ENCODE measurements at places on chromosomes 7 and 10.
A peak's percentile ranks its signal among the peaks of the same experiment; 100 is the strongest.

DNA sequence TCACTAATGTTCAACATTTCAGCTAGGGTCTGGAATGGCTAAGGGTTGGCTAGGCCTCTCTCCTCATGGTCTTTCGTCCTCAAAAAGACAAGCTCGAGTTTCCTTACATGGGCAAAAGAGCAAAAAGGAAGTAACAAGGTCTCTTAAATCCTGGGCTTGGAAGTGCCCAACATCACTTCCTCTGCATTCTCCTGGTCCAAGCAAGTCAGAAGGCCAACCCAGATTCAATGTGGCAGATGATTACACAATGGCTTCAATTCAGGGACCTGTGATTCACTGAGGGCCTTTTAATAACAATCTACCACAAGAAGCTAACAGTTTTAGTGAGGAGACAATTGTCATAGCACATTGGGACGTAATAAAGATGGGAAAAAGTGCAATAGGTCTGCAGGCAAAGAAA lies 4.4 kb upstream of the NUP205 start:
- DNase-seq = no peak

GRCh38 chr7:41624818-41625217 lies 78.1 kb downstream of the INHBA start:
- DNase-seq = peak; percentile 45

- DNase-seq = peak; percentile 50
Measured at GRCh38 chr7:143375298-143376034, 5.7 kb upstream of the ZYX start.

DNA sequence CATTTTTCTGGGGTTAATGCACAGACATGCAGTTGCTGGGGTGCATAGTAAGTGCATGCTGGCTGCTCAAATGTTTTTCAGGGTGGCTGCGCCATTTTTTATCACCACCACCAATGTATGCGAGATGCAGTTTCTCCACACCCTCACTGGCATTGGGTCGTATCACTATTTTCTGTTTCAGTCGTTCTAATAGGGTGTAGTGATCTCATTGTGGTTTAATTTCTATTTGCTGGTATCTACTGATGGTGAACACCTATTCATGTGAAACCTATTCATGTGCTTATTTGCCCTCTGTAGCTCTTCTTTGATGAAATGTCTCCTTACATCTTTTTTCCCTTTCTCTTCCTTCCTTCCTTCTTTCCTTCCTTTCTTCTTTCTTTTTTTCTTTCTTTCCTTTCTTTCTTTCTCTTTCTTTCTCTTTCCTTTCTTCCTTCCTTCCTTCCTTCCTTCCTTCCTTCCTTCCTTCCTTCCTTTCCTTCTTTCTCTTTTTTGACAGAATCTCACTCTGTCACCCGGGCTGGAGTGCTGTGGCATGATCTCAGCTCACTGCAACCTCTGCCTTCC lies 84.3 kb downstream of the ELFN1 start:
- no peak for DNase-seq

- DNase-seq = no peak
Measured at GRCh38 chr7:112933598-112933997, 143.4 kb upstream of the TMEM168 start.

- DNase-seq = no peak
Measured at GRCh38 chr10:28790146-28790545, 112.8 kb downstream of the BAMBI start.

GRCh38 chr7:73515178-73515577 lies 6.9 kb downstream of the BAZ1B start:
- no peak for DNase-seq

- DNase-seq = no peak
Measured at GRCh38 chr10:96756111-96756903, 36.0 kb upstream of the PIK3AP1 start.

GRCh38 chr7:36119005-36119706 lies 33.9 kb upstream of the EEPD1 start:
- DNase-seq = peak; percentile 84

GRCh38 chr10:83917537-83918506 lies 221.5 kb upstream of the GHITM start:
- no peak for DNase-seq

DNA sequence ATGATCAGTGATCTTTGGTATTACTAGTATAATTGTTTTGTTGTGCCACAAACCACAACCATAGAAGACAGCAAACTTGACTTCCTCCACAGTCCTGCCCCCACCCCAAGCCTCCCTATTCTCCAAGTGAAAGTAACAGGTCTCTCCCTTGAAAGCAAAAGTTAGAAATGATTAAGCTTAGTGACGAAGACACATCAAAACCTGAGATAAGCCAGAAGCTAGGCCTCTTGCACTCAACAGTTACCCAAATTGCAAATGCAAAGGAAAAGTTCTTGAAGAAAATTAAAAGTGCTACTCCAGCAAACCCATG lies 7.5 kb downstream of the SAR1A start:
- peak; percentile 32 for DNase-seq

DNA sequence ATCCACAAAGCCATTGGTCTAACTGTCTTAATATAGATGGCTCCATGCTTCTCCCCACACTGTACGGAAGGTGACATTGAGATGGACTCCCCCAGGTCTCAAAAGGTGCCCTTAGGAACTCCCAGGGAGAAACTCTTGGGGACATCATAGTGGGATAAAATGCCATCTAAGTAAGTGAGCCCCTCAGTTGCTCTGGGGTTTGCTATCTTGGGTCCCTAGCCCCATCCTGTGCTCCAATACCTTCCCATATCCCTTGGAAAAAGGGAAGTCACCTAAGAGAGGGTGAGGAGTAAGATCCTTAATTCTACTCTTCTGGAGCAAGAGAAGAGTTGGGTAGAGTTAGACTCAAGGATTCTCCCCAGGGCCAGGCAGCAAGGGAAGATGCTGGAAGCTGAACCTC lies 7.9 kb downstream of the PRRT4 start:
- no peak for DNase-seq

- DNase-seq = peak; percentile 79
Measured at GRCh38 chr7:12028508-12028907, 182.6 kb upstream of the TMEM106B start.

DNA sequence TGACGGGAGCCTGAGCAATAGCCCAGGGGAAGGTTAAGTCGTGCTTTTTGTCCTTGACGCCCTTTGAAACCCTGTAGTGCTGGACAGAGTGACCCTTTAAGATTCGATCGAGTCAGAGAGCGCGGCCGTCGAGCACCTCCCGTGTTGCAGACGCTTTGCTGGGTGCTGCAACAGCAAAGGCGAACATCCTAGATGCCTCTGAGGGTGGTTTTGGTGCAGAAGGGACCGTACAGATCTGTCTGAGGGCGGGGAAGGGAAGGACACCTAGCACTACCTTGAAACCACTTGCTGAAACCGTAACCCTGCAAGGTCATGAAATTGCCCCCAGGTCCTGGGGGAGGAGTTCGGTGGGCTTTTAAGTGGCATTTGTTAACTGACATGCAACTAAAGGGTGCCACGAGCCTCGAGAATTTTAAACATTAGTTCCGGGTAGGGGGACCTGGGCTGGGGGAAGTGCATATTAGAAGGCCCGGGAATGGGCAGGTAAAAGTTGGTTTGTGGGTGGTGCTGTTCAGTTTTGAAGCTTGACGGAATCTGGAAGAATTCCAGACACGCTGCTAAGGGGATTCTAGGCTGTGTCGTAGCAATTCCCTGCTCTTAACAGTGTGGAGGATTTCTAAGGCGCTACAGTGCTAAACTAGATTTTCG lies 786 bp downstream of the ATP5F1C start:
- peak; percentile 44 for DNase-seq

DNA sequence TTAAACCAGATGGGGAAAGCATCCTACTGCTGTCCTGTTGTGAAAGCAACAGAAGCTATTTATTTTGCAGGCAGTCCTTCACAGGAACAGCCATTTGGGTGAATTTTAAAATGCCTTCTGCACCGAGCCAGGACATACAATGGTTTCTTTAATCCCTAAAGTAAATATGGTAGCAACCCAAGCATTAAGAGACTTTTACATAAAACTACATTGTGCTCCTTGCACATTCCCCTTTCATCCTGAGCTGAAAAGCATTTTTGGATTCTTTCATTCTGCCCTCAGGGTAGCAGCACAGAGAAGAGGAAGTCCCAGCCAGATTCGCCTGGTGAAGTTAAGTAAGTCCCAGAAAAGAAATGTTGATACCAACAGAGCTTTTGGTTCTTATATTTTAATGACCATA lies 84.0 kb upstream of the FAM3C start:
- DNase-seq = no peak

DNA sequence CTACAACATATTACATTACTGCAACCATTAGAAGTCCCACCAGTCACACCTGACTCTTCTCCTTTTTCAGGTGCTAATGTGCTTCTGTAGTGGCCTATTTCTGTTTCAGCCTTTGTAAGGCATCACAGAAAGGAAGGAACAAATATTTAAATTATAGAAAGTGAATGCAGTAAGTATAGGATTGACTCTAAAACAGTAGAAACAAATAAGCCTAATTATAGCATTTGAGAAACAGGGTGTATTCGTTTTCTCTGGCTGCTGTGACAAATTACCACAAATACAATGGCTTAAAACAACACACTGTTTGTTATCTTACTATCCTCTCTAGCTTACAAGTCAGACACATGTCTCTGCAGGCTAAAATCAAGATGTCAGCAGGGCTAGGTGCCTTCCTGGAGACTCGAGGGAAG lies 69.4 kb downstream of the CCSER2 start:
- DNase-seq = no peak

DNA sequence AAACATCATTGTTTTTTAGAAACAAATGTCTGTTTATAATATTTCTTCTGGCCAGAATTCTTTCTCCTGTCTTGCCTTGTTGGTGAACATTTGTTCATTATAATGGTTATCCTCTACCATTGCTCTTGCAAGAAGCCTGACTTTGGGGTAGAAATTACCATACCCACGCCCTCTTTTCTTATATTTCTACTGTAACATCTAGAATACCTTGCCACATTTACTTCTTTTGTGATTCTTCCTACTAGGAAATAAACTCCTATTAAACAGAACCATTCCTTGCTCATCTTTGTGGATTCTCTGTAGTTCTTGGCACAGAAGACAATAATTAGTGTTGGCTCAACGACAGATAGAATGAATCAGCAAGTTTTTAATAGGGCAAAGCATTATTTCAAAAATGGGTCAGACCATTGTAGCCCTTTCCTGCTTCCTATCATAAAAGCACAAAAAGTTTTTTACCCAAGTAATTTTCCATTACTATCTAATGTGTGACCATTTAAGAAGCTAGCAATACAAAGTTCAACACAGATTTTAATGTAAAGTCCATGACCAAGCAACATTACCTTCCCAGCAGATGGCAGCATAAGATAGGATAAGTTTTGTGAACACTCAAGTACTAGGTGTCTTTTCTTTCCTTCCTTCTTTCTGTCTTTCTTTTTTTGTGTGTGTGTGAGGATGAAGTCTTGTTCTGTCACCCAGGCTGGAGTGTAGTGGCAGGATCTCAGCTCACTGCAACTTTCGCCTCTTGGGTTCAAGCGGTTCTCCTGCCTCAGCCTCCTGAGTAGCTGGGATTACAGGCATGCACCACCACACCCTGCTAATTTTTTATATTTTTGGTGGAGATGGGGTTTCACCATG lies 270.4 kb downstream of the HGF start:
- peak; percentile 73 for DNase-seq

- DNase-seq = no peak
Measured at GRCh38 chr10:15278786-15279185, 92.3 kb downstream of the FAM171A1 start.

GRCh38 chr10:77633376-77633775 lies 4.2 kb downstream of the KCNMA1 start:
- no peak for DNase-seq

DNA sequence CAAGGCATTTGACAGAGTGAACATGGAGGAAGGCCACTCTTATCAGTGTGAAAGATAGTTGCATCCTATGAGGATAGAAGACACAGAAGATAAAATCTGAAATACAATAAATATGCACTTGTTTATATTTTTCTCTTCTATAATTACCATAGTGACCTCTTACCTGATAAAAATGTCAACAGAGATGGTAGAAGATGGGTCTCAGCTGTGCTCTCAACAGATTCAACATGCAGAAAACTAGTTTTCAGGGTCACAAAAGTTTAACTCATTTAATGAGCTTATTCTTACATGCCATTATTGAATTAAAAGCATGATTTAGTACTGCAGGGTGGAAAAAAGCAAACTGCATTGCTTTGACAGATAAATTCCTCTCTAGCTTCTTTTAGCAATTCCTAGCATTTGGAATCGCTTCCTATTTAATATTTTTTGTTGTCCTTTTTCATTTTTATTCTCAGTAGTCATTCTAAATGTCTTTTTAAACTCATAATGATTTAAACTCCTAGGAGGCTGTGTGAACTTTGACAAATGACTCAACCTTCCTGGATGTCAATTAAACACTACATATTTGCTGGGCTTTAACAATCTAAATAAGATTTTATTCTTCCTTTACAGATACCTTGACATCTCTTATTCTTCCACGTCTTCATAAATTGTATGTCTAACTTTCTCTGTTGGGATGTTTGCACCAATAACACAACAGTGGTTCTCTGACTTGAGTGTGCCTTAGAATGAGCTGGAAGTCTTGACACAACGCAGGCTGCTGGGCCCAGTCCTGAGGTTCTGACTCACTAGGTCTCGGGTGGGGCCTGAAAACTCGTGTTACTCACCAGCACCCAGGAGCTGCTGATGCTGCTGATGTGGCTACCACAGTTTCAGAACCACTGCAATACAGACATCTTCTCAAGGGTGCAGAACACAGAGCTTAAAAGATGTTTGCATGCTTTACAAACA lies 565.5 kb upstream of the IGFBP3 start:
- peak; percentile 95 for DNase-seq

GRCh38 chr7:140512317-140513000 lies 33.2 kb upstream of the MKRN1 start:
- DNase-seq = peak; percentile 12

DNA sequence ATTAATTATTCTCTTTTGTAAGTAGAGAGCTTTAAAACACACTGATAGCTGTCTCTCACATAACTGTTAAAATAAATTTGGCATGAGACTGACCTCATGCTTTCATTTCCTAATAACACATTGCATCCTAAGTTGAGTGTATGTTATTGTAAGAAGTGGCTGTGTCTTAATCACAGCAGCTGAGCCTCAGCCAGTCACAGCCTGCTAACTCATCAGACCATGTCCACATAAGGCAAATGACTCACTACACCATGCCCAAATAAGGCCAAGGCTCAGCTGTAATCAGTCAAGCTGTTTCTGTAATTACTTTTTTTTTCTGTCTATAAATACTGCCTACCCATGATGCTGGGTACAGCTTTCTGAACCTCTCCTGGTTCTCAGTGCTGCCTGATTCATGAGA lies 860.9 kb downstream of the XPNPEP1 start:
- peak; percentile 49 for DNase-seq

GRCh38 chr7:29780346-29780745 lies 26.0 kb upstream of the WIPF3 start:
- no peak for DNase-seq

DNA sequence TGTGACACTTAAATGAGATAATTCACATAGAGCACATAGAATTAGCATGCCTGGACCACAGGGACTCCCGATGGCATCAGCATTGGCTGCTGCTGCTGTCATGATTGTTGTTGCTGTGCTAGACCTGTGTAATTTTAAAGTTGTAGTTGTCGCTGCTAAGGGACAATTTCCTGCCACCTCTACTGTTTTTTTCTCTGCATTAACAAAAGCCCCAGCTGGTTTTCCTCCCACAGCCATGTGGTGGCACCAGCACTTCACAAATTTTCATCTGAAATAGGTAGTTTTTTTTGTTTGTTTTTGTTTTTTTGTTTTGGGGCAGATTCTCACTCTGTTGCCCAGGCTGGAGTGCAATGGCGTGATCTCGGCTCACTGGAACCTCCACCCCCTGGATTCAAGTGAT lies 25.4 kb upstream of the PRXL2A start:
- DNase-seq = peak; percentile 52
